Adipocyte (in vitro differentiated cells): ENCODE measurements at places on chromosomes 1 and 21.

- peak; percentile 40 for DNase-seq
Measured at GRCh38 chr1:159091607-159092031, 15.1 kb upstream of the AIM2 start.

DNA sequence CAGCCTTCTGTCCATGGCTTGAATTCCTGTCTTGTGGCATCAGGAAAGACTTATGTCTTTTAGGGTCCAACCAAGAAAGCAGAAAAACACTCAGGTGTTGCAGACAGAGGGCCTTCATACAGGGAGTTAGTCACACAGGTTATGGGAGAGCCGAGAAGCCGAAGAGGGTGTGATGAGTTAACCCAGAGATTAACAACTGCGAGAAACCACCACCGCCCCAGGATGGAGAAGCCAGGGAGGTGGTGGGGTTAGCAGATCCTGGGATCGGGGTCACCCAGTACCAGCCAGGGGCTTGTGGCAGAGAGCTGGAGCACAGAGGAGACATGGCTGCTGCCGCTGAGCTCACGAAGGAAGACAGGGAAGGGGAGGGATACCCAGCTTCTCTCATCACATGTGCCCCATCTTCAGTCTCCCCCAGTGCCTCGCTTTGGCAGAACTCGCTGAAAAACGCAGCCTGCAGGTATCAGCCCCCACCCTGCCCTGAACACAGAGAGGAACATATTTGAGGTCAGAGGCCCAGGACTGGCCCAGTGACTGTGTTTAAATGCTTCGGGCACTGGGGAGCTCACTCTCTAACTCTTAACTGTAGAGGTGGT is 58.7 kb downstream of the RUNX3 start:
- DNase-seq, result no peak

- no peak for DNase-seq
Measured at GRCh38 chr1:15937146-15937545, 38.8 kb downstream of the ZBTB17 start.

DNA sequence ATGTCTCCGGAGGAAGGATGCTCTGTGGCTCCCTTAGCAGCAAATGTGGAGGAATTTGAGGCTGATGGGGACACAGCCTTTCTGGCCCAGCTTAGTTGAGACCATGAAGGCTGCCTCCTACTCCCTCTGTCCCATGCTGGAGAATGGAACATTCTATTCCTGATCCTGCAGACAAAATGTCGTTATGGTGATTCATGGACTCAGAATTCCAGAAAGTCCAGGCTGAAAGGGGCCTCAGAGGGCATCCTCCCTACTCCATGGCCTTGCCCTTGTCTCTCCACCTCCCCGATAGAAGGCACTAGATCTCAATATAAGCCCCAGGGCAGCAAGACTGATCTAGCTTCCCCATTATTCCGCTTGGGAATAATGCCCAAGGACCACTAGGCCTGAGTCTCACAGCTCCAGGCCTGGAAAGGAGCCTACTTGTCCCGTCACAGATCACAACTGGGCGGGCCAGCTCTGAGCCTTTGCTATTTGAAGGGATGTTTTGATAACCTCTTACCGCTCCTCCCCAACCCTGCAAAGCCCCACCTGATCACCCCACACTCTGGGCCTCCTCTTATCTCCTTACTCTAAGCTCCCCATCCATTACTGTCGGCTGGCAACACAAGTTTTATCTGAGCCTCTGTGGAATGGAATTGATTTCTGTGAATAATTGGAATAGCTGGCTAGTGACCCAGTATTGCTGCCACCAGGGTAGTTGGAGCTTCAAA is 52.8 kb upstream of the TRABD2B start:
- DNase-seq, result peak; percentile 13

- DNase-seq, result peak; percentile 74
Measured at GRCh38 chr1:56644919-56645676, at the start of gene PRKAA2. PRKAA2 (plus strand) TSS chr1:56645314; CDS start chr1:56645388, 74 bp downstream.

DNA sequence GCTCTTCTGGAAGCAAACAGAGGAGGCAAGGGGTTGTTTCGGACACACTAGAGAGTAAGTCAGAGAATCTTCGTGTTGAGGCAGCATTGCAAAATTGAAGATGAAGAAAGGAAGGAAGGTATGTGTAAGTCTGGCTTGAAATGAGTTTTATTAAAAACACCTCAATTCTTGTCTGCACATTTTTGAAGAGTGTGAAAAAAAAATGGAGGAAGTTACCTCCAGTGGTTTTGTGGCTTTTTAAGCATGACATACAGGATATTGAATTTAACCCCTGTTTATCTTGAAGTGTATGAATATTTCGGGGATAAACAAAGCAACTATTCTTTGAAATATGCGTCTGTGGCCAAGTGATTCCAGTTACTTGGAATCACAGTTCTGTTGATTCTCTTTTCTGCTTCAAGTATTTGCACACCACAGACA is 203.2 kb upstream of the SGIP1 start:
- DNase-seq, result peak; percentile 16

GRCh38 chr1:54353959-54354358 is 52.2 kb downstream of the SSBP3 start:
- no peak for DNase-seq

GRCh38 chr1:160549665-160550006 is 26.6 kb upstream of the SLAMF6 start:
- no peak for DNase-seq

DNA sequence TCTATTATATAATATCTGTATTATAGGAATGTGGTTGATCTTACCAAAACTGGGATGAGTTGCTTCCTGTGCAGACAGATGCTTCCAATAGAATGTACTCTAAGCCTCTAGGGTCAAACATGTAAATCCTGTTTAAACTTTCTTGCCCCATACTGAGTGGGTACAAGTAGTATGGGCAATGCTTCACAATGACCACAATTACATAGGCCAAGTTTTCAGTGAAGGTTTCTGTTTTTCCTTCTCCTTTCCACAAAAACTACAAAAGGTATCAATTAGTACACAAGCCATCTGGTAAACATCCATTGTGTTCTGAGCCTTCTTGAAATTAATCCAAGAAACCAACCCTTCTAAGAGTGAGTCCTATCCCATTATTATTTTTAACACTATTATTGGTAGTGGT is 16.8 kb downstream of the OTUD7B start:
- DNase-seq, result no peak

DNA sequence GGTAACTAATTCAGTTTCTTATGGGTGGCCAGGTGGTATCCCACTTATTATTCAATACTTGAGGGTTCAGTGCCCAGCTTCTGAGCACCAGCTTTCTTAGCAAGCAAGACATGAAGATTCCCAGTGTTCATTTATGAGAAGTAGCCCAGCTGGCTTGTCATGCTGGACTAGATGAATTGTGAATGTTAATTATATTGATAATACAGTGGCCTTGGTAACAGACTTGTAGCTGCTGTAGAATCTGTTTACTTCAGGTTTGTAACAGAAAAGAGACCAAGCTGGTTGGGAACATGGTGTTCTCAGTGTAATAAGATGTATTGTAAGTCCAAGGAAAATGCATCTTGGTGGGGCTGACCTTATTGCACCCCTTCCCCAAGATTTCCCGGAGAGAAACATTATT is 10.1 kb downstream of the AHCYL1 start:
- DNase-seq, result no peak

GRCh38 chr1:55194851-55195250 is 20.3 kb downstream of the USP24 start:
- DNase-seq, result no peak

DNA sequence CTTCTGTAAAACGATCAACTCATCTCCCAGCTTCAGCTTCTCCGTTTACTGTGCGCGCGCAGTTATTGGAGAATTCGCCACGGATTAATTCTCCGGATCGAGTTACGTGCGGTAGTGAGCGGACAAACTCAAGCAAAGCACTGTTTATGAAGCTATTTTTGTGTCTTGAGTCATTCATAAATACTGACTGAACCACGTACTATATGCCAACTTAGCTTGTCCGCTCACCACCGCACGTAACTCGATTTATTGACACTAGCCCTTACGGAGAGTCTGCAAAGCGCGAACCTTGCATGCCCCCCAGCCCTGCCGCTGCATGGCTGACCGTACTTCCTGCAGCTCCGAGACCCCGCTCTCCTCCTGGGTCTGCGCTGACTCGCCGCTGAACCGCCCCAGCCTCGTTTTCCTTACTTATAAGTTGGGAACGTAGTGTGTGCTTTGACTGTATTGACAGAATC is 773 bp downstream of the CHD1L start:
- no peak for DNase-seq

DNA sequence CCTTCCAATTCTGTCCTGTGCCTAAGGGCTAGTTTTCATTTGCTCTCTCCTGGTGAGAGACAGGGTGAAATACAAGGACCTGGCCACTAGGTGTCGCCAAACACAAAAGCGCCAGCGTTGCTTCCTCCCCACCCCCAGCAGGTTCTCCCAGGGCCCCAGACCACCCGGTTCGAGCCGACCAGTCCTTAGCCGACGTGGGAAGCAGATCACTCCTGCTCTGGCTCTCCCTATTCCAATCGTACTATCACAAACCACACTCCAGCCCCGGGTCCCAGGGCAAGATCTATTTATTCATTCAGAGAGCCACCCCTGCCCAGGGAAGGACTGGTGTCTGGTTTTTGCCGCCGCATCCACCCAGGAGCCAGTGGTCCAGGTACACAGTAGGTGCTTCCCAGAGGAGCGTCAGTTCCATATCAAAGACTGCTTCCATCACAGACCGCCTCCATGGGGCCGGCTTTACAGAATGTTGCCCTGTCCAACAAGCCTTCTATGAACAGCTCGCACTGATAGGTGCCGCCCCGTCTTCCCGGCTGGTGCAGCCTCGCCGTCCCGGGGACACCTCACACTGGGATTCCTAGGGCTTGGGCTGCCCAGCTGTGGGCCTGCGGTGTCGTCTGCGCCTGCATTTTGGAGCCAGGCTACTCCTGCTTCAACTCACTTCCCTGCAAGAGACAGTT is 35.0 kb downstream of the CTNNBIP1 start:
- DNase-seq, result peak; percentile 90
